ENCODE measurements at places on chromosomes 5 and 9.

DNA sequence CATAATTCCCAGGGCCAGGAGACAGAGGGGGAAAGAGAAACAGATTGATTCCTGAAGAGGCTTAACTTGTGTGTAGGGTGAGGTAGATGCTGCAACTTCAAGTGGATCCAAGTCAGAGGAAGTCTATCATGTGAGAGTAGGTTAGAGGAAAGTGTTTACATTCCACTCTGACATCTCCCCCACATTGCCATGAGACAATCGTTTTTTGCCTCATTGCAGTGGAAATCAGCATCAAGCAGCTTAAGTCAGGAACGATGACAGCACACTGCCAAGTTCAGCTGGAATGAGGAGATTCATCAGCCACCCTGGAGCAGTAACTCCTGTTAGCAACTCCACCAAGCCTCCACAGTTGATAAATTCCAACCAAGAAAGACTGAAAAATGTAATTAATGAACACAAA is 689.7 kb upstream of the MEF2C start:
- DNase-seq = no peak

GRCh38 chr5:11904265-11904906 is at the start of gene CTNND2:
Gene CTNND2, minus strand, starts transcription at chr5:11904446. Its CDS starts 593 bp downstream, at chr5:11903853.
- no peak for DNase-seq

- DNase-seq = no peak
Observed at GRCh38 chr5:134490925-134491271, 34.6 kb upstream of the JADE2 start.

DNA sequence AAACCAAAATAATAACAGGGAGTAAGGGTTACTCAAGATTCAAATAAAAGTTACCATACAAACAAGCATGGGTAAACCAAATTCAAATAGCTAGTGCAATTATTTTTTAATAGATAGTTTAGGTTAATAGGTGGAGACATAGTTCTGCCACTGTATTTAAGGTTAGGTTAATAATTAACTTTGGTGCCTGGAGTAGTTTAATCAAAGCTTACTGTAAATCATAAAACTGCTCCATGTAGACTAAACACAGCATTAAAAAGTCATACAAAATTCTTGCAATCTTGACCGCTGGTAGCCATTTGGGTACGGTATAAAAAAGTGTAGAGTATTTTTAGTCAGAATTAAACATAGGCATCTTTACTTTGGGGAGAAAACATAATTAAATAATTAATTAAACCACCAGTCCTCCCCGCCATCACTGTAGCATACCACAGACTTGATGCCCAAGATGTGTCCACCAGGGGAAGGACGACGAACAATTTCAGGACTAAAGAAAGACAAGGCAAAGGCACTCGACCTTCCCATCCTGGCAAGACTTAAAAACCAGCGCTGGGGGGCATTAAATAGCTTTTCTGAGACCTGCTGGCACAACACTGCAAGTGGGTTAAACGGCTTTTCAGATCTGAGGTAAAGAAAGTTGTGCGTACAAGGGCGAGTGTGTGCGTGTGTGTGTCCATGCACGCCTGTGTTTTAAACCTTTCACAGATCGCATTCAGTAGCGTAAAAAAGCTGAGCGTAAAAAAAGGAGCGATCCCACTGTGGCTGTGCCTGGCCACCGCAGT is 2.9 kb downstream of the SEMA6A start:
- DNase-seq = no peak

GRCh38 chr9:19127871-19128500 is 694 bp upstream of the PLIN2 start:
- peak; percentile 16 for DNase-seq

GRCh38 chr5:74665816-74666215 is 19.2 kb upstream of the HEXB start:
- DNase-seq = no peak

DNA sequence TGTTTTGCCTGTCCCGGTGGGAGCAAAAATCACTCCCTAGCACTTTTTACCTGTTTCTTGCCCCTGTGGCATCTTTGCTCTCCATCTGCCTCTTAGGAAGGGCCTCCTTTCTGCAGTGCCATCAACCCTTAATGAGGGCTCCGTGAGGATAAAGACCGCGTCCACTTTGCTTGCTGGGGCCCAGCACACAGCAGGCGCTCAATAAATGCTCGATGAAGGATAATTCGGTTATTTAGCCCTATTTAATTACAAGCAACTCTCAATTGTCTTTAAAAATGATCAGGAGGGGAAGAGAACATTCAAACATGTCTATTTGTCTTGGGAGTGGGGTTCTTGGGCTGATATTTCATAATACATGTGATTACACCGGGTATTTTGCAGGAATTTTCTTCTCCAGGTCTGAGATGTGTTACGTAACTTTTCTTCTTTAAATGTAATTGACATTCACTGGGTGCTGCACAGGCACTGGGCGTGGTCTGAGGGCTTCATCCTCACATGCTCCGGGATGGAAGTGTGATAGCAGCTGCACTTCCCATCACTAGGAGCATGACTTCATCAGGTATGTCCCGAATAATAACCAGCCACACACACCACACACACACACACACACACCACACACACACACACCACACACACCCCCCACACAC is 19.8 kb upstream of the NTNG2 start:
- DNase-seq = no peak

GRCh38 chr9:72794946-72795345 is 157.9 kb downstream of the ALDH1A1 start:
- DNase-seq = no peak

GRCh38 chr5:44266882-44267576 is 122.2 kb downstream of the FGF10 start:
- no peak for DNase-seq

All from stimulated activated CD4-positive, alpha-beta T cell treated with anti-CD3 and anti-CD28 coated beads, Interleukin-4, amount 100 ng/mL, for 48 hours (primary cell).